Liver (tissue), 10 donors: ENCODE measurements at places on chromosomes 5 and 9. TPM values are rescaled to one million over a fixed set of nuclear protein-coding genes. Genes with fewer than 3 reads are reported as not detected.
A peak's percentile ranks its signal among the peaks of the same experiment; 100 is the strongest.

DNA sequence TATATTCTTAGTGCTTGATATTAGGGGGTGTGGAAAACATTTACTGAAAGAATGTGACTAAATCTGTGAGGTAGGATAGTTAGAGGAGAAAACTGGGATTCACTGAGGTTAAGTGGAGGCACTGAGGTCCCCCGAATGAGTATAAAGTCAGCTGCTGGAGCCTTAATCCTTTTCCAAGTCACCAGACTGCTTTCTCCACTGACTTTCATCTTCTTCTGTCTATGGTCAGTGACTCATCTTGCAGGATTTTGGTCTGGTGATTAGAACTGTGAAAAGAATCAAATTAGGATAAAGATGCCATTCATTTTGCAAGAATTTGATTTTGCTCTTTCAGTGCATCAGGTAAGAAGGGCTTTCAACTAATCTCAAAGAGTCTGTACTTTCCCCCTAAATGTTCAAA is 89.3 kb upstream of the ALDH1A1 start:
- DNase-seq = no peak

DNA sequence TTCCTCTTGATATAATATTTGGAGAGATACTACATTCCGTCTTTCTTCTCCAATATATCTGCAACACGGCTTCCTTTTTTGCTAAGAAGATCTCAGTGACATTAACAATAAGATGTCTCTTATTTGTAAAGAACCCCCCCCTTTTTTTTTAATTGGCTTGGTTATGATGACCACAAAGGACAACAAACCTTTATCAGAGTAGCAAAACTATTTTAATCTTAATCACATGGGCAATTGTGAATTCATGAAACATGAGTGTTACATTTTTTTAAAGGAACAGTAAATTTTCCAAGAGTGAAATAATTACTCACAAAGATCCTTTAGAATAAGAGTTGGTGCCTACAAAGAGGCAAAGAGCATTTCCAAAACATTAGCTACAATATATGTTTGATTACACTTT is 554.1 kb downstream of the MAT2B start:
- DNase-seq = no peak

The UNC13B gene
- 12.5 TPM for total RNA-seq

DNA sequence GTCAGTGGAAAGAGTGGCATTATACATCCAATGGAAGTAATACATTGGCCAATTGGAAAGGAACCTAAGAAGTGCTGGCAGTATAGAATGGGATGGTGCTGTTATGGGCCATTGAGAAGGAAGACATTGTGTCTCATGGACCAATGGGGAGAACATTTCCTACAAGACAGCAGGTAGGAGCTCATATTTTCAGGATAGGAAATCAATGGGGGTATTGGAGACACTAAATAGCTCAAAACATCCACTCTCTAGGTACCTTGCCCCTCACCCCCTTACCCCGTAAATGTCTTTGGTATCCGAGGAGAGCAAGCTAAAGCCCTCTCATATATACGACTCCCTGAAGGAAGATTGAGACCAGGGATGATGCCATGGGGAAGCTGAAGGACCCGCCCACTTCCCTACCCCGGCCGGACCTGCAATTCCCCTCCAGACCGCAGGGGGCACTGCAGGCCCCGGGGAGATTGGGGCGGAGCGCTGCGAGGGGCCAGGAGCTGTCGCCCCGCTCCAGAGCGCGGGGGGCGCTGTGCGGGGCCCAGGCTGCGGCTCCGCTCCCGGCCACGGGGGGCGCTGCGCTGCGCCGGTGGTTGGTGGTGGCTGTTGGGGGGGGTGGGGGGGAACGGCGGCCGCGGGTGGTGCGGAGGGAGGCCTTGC is at the start of gene KDM3B:
Gene KDM3B, plus strand, starts transcription at position 615 of the 651 bp plus-strand sequence. CDS start 111 bp downstream, outside the sequence.
- DNase-seq = peak; percentile 98

DNA sequence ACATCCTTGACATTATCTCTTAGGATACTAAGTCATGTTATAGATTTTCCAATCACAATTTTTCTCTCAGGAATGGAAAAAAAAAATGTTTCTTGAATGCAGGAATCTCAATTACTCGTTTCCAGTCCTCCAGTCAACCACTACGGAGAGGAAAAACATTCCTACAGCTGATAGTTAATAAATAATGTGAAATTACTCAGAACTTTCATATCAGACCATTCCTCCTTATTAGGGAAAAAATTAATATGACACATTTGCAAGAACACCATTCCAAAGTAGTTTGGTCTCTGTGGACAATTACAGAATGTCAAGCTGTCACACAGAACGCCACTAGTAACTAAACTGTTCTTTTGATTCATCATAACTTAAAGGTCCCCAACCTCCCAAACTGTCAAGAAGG is 31.5 kb downstream of the MED27 start:
- DNase-seq = no peak

The SYNPO gene
- total RNA-seq = 1.1 TPM

DNA sequence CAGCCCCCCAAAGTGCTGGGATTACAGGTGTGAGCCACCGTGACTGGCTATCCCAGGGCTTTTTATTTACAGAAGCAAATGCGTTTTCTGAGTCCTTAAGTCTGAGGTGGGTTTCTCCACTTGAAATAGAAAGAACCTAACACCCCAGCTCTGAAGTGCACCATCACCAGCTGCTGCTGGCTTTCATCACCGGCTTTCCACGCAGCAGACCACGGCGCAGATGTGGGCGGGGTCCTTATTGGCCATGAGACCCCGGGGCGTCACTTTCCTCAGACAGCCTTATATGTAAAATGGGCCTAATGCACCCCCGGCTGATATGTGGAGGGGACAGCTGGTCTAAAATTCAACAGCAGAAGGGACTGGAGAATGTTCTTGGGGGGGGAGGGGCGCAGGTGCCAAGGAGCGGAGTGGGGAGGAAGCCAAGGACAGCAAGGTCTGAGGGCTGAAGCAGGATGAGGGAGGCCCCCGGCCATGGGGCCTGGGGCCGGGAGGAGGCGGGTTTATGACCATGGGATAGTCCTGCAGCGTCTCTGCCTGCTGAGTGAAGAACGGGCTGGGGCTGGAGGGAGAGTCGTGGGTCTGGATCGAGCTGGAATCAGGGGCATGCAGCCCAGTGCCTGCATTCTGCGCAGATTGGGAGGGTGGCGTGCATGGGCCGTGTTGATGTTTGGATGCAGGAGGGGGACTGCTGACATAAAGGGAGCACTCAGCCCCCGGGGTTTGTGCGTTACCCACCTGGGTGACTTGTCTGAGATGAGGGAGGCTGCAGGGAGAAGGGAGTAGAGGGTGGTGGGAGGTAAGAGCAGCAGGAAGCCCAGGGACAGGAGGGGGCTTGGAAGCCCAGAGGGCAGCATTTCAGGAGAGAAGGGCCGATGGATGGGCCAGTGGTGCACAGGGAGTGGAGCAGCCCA is 30.2 kb downstream of the RASGEF1C start:
- no peak for DNase-seq

The CSF2 gene
- not detected for total RNA-seq

DNA sequence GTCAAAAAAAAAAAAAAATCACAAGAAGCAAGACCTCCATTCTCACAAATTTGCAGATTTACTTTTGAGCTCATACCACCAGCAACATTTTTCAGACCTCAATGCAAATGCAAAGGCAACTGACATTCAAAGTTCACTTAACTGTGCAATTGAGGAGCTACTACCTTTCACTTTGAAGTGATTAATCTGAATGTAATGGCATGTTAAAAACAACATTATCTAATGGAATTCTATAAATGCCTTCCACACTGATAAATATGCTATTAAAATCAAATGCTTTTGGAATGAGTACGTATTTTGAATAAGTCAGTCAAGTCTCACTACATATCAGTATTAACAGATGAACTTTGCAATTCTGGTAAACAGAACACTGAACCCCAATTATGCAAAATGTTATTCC is 32.3 kb downstream of the UBQLN1 start:
- DNase-seq = no peak

The TEK gene
- total RNA-seq = 11.7 TPM

DNA sequence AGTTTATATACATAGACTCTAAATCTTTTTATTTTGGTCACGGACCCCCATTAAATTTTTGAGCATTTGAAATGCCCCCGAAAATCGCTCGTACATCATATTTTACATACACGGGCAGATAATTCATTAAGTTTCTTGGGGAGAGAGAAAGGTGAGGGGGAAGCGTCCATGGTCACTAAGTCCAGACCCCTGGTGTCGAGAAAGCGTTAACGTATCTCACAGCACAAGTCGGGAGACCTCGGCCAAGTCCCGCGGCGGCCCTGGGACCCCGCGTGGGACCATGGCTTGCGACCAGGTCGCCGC is 794 bp downstream of the PTBP3 start:
- DNase-seq = no peak

DNA sequence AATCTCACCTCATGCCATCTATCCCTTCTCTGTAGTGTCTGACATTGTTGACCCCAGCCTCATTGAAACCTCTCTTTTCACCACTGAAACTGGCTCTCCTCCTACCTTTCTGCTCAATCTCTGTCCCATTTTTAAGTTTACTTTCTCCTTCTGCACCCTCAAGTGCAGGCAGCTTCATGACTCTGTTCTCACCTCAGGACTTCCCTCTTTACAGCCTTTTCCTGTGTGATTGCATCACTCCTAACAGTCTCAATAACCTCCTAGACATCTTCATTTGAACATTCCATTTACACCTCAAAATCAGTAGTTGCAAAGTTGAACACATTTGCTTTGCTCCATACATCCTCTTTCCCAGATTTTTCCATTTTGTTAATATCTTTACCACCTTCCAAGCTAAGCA is 172.1 kb downstream of the RASEF start:
- no peak for DNase-seq

The PRUNE2 gene
- 4.5 TPM for total RNA-seq

GRCh38 chr5:156009583-156009982 is 317.4 kb upstream of the SGCD start:
- no peak for DNase-seq

DNA sequence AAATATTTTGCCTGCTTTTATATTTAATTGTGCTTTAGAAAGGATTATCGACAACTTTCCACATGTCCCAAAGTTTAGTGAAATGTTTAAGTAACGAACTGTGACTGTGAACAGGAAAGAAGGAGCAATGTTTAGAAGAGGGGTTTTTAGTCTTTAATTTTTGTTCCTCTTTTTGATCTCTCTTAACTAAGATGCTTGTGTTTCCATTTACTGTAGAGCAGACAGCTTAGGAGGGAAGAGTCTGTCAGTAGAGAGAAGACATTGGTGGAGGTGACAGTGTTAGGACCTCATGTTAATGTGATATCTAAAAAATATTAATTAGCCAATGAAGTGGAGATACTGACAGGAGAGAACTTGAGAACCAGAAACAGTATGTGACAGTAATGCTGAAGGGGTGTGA is 92.2 kb downstream of the RASGRF2 start:
- DNase-seq = no peak

- DNase-seq = no peak
Observed at GRCh38 chr5:124707520-124707919, 38.9 kb downstream of the ZNF608 start.

- DNase-seq = no peak
Observed at GRCh38 chr5:79023348-79023747, 38.2 kb upstream of the ARSB start.

The C9 gene
- total RNA-seq = 3,238 TPM

GRCh38 chr5:125227333-125228095 is 481.1 kb upstream of the ZNF608 start:
- no peak for DNase-seq

The FOXD4L3 gene
- 0.08 TPM for total RNA-seq

GRCh38 chr5:63555874-63556273 is 406.4 kb downstream of the HTR1A start:
- no peak for DNase-seq

The OTP gene
- total RNA-seq = not detected

DNA sequence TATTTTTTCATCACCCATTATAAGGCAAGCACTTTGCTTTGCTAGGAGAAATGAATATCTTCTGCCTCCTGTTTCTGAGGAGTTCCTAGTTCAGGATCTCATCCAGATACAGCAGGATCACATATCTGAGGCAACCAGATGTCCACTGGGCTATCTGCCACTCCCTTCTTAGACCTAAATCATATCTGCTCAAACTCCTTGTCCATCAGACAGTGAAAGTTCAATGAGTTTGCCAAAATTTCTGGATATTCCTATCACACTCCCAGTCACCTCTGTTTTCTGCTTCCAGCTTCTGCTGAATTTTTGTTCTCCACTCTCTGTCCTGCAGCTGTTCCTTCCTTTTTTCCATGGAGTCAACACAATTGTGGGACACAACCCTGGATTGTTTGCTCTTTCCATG is 54.2 kb upstream of the BASP1 start:
- no peak for DNase-seq
